Activated CD4-positive, alpha-beta T cell treated with anti-CD3 and anti-CD28 coated beads, Interleukin-2, amount 50 U/mL, for 24 hours (primary cell): ENCODE measurements at places on chromosomes 7 and 10.

DNA sequence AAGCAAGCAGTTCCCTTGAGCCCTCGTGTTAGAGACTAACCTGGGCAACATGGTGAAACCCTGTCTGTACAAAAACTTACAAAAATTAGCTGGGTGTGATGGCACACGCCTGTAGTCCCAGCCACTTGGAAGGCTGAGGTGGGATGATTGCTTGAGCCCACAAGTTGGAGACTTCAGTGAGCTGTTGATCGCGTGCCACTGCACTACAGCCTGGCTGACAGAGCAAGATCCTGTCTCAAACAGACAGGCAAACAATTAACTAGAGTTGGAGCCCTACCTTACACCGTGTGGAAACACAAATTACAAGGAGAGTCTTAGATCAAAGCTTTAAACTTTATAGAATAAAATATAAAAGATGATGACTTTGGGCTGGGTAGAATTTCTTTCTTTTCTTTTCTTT, 219.5 kb downstream of the CUX1 start:
- no peak for DNase-seq

- DNase-seq: no peak
Observed at GRCh38 chr7:1024331-1024841, 20.0 kb upstream of the GPR146 start.

GRCh38 chr10:118042827-118043242, 3.9 kb downstream of the RAB11FIP2 start:
- DNase-seq: no peak

GRCh38 chr7:28674359-28674782, 262.1 kb downstream of the CREB5 start:
- no peak for DNase-seq

GRCh38 chr7:98250789-98251188, 1.2 kb downstream of the TECPR1 start:
- DNase-seq: no peak

- no peak for DNase-seq
Observed at GRCh38 chr10:113622831-113623230, 41.0 kb downstream of the NRAP start.
